ENCODE measurements at places on chromosomes 11 and 22.

GRCh38 chr22:16974298-16975084 is 33.5 kb downstream of the GAB4 start:
- DNase-seq, result no peak

- no peak for DNase-seq
Measured at GRCh38 chr11:10694486-10695239, 1.1 kb upstream of the IRAG1 start.

DNA sequence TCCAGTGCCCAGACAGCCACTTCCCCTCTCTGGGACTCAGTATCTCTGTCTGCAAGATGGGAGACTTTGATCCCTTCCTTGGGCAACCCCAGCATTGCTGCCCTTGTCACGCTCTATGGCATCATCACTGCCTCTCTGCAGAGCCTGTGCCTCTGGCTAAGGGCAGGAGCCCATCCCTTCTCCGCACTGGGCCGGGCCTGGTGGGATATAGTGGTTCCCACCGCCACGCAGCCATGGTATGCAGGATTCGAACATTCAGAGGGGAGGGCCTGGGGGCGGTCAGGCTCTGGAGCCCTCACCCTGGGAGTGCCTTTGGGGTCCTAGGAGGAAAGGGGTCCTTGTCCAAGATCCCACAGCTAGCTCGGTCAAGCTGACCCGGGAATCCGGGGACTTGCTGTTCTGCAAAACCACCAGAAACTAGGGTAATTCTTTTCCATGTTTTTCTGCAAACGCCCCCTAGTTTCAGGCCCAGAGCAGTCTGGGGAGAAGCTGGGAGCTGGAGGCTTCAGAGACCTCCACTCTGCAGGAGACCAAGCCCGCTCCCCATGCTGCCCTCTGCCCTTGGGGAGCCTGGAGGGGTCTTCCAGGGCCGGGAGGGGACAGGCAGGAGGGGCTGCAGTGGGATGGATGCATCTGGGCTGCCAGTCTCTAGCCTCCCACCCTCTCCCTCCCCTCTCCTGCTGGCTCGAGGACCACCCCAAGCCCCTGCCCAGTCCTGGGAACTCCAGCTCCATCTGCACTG is 24.4 kb upstream of the CBX7 start:
- DNase-seq, result no peak

DNA sequence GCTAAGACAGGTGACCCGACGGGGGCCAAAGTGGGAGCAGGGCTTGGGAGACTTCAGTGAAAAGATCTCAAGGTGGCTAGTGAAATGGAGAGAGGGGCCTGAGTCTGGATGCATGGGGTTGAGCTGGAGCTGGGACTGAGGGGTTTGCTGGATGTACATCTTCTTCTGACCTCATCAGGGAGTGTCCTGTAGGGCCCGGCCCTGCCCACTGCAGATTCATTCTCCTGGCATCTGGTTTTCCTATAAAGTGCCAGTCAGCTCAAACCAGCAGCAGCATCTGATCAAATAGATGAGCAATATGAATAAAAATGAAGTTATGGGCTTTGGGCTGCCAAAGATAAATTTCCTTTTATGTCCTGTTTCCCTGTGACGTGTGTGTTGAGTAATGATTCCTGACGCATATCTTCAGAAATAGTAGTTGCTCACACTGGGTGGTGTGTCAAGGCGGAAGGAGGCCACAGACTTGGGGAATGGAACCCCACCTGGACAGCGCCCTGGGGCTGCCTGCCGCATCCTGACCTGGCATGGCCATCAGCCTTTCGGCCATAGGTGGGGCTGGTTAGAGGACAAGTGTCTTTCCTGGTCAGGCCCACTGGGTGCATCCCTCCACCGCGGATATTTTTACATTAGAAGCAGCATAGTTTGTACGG is 135.4 kb downstream of the OSBP2 start:
- no peak for DNase-seq

DNA sequence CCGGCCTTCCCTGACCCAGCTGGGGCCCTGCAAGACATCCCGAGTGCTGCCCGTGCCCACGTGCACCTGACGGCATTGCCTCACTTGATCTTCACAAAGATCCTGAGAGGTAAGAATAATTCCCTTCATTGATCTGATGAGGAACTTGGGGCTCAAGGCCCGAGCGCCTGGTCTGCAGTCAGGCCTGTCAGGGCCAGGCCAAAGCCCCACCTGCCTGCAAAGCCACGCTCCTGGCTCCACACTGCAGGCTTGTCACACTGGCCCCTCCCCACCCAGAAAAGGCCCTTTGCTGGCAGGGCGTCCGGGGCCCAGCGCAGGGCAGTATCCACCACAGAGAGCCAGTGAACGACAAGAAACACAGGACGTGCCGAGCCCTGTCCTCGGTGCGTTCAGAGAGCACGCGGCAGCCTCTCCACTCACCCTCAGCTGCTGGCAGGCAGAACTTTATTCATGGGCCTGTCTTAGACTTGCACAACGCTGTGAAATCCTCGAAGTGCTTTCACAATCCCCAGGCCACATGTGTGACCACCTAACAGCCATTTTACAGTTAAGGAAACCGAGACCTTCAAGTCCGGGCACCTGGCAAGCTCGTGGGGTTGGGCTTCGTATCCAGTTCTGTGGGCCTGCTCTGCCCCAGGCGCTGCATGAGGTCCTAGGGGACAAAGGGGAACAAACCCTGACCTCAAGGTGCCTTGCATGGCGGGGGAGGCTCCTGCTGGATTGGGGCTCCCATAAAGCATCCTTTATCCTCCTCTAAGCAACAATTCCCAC is 14.8 kb downstream of the KIAA0930 start:
- no peak for DNase-seq

GRCh38 chr11:117701781-117702180 is 95.2 kb downstream of the DSCAML1 start:
- no peak for DNase-seq

- DNase-seq, result no peak
Measured at GRCh38 chr22:49070501-49070900, 757.2 kb downstream of the BRD1 start.

- DNase-seq, result no peak
Measured at GRCh38 chr22:37018086-37018814, 997 bp downstream of the TST start.

DNA sequence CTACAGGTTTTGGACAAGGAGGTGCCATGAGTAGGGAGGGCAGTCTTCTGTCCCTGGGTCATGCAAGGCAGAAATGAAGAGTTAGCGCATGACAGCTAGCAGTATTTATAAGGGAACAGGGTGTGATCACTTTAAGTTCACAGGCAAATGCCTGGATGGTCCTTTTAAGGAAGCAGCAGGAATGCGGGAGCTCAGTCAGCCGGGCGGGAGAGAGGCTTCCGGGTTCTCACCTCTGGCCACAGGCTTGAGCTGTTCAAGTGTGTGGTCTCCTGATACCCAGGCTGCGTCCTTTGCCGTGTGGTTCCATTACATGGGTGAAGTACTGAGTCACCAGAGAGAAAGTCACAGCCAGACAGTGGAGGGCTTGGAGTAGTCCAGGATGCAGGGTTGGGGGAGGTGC is 105.4 kb downstream of the BCR start:
- DNase-seq, result no peak

DNA sequence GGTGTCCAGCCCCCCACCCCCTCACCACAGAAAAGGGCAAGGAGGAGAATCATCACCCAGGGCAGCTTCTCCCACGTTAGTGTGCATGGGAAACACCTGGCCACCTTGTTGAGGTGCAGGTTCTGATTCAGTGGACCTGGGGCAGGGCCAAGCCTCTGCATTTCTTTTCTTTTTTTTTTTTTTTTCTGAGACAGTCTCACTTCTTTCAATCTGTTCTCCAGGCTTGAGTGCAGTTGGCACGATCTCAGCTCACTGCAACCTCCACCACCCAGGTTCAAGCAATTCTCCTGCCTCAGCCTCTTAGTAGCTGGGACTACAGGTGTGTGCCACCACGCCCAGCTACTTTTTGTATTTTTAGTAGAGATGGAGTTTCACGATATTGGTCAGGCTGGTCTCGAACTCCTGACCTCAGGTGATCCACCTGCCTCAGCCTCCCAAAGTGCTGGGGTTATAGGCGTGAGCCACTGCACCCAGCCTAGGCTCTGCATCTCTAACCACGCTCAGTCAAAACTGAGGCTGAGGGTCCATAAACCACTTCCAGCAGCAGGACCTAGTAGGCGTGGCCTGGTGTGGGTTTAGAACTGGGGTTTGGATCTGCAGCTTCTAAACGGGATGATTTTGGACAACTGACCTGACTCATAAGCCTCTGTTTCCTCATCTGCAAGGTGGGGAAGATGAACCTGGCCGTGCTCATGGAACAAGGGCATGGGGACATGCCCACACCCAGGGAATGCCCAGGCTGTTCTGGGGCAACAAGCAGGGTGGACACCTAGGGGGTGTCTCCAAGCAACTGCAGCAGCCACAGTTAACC is 734 bp downstream of the ZP1 start:
- no peak for DNase-seq

DNA sequence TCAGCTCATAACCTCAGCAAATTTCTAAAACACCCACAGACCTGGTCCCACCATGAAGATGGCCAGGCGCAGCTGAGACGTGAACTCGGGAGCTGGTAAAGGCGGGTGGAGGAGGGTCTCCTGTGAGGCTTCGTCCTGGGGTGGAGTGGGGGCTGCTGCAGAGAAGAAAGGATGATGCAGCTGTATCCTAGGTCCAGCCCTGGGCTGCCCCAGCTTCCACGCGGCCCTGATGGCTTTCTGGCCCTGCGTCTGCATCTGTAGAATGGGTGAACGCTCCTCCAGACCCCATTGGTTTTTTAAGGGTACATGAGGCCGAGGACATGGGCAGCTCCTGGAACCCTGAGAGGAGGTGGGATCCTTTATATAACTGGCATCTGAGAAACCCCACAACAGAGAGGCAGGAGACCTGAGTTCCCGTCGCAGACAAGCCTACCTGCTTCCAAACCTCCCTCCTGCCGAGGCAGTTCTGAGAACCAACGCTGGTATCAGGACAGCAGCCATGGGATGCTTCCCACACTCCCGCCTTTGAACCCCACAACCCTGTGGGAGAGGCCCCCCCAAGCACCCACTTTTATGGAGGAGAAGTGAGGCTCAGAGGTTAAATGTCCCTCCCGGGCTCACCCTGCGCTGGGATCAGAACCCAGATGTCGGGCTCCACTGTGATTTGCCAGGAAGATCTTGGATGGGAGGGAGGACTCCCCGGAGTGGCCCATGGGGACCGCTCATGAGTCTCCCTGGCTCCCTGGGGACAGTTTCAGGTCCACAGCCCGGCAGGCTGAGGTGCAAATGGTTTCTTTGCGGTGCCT is 55.2 kb upstream of the FGF3 start:
- no peak for DNase-seq

DNA sequence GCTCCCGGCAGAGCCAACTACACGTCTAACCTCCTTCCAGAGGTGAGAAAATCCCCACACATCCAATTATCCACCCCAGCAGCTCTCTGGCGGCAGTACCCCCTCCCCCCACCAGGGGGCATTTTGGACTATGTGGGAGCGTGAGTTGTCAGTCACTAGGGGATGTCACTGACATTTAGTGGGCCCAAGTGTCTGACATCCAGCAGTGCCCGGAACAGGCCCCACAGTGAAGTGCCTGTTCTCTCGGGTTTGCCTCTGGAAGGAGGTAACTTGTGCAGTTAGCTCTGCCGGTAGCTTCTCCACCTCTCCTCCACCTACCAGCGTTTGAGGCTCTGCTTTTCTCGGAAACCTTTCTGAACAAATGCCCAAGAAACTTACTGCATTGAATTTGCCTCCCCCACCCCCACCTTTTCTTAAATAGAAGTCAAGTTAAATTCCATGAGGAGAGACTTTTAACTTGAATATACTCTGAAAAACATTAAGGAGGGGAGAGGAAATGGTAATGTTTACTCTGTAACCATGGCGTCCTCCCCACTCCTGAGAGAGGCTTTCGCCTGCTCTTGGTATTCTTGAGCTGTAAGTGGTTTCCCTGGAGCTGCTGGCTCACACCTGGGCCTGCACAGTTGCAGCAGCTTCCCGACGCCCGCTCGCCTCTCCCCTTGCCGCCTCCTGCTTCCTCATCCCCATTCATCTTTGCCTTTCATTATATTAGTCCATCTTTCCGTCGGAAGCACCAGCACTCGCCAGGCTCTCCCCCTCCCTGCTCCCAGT is 112.8 kb downstream of the WNT7B start:
- DNase-seq, result peak; percentile 56

DNA sequence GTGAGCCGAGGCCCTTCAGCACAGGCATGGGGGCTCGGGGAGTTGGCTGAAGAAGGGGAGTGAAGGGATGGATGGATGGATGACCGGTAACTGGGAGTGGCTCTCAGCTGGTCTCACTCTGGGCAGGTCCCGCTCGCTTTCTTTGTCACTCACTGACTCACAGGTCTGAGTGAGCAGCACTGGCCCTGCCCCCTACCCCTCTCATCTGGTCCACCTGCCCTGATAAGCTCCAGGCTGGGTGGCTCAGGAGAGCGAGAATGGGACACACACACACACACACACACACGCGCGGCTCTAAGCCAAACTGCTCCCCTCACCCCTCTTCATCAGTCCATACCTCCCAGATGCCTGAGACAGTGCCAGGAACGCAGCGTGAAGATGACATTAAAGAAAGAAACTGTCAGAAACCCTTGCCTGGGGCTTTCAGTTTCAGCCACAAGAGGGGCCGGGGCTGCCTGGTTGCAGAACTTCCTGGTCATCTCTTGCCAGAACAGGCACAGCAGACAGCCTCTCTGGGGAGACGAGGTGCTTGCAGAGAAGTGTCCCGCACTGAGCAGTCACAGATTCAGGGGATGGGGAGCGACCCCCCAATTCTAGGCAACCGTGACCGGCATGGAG is 16.5 kb upstream of the SHISAL1 start:
- DNase-seq, result no peak

- DNase-seq, result no peak
Measured at GRCh38 chr11:86245369-86246292, 1.1 kb downstream of the EED start.

DNA sequence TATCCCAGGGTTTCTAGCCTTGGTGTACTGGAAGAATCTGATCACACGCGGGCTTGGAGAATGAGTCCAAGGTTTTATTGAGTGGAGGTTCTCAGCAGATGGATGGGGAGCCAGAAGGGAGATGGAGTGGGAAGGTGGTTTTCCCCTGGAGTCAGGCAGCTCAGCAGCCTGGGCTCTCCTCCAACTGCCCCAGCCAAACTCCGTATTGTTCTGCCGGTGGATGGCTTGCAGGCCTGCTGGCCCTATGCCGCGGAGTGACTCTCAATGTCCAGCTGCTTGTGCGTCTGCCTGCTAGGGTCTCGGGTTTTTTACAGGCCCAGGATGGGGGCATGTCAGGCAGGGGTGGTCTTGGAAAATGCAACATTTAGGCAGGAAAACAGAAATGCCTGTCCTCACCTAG is 162.4 kb upstream of the LMO1 start:
- no peak for DNase-seq
